ENCODE measurements at places on chromosomes 4 and X. TPM values are rescaled to one million over a fixed set of nuclear protein-coding genes. Genes with fewer than 3 reads are reported as not detected.

- no peaks in the 10 kb centered on the region for H3K4me1 ChIP-seq
- peaks cover 2% of the 10 kb centered on the region for H3K27me3 ChIP-seq
- H3K4me3 ChIP-seq: no peak overlapping the region
- no peak overlapping the region for H3K27ac ChIP-seq
These were observed 508.8 kb downstream of the C4orf33 start for GRCh38 chr4:129604632-129605255.

- H3K4me1 ChIP-seq: no peaks in the 10 kb centered on the region
- no peaks in the 10 kb centered on the region for H3K27me3 ChIP-seq
- H3K4me3 ChIP-seq: no peak overlapping the region
These were observed 242.4 kb downstream of the ARHGAP24 start for GRCh38 chr4:85717351-85717750.

GRCh38 chrX:37420185-37420584, 71.0 kb downstream of the PRRG1 start:
- no peaks in the 10 kb centered on the region for H3K4me1 ChIP-seq
- peaks cover 2% of the 10 kb centered on the region for H3K27me3 ChIP-seq
- H3K4me3 ChIP-seq: no peak overlapping the region

- no peak overlapping the region for H3K4me3 ChIP-seq
- H3K36me3 ChIP-seq: no peaks in the 10 kb centered on the region
- no peak for DNase-seq
These were observed 105.4 kb downstream of the SYNPO2 start for GRCh38 chr4:118994030-118994429.

DNA sequence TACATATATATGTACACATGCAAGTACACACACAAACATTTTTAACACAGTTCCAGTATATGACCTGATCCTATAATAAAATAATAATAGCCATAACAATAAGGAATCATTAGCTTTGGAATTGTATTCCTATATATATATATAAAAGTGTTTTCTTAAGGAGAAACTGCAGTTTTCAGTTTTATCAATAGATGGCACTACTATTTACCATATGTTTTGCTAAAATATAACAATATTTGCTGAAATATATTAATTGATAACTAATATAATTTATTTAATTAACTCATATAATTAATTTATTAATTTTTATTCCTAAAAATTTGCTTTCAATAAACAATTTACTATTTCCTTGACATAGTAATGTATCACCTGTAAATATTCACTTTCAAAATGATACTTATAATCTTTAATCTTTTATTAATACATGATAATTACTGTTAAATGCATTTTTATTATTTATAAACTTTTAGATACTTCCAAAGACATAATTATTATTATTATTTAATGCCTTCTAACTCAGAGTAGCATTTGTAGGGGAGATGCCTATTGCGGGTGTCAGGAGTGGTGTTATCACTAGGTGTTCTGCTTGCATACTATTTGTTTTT, 599.5 kb downstream of the FSTL5 start:
- no peaks in the 10 kb centered on the region for H3K27me3 ChIP-seq
- H3K4me1 ChIP-seq: no peaks in the 10 kb centered on the region
- no peak for DNase-seq
- no peak overlapping the region for H3K27ac ChIP-seq
- H3K4me3 ChIP-seq: no peak overlapping the region

DNA sequence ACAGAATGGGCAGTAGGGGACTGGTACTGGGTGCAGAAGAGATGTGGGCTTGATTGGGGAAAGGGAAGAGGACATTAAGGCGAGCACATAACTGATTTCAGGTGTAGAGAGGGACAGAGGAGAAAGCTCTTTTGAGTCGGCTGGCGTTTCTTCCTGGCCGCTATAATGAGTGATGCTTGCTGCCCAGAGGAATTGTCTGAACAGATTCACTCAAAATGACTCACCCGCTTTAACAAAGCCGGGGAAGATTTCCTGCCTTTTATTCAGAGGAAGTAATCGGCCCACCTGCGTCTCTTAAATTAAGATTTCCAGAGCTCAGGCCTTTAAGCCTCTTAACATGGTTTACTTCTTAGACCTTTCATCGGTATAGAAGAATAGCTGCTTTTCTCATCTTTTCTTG, 102.1 kb upstream of the AP1S2 start:
- H3K36me3 ChIP-seq: no peaks in the 10 kb centered on the region
- no peaks in the 10 kb centered on the region for H3K27me3 ChIP-seq
- DNase-seq: no peak
- no peak overlapping the region for H3K4me3 ChIP-seq

GRCh38 chr4:176837169-176837895, 44.6 kb upstream of the VEGFC start:
- H3K27ac ChIP-seq: no peak overlapping the region
- no peaks in the 10 kb centered on the region for H3K36me3 ChIP-seq
- no peak for DNase-seq

DNA sequence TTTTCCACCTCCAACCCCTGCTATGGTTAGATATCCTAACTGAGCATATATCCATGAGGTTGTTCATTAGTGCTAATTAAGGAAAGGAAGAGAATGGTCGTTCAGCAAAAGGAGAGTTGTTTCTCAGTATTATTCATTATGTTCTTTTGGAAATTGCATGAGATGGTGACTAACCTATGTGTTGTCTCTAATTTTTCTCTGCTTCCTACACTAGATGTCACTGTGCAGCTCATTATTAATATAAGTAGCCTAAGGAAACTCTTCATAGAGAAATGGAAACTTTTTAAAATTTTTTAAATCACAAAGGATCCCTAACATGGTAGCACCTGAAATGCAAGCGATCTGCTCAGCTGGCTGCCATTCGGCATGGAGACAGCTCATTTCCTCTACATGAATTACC, 67.7 kb upstream of the FAM9A start:
- H3K27me3 ChIP-seq: peaks cover 4% of the 10 kb centered on the region
- no peak for DNase-seq
- no peaks in the 10 kb centered on the region for H3K36me3 ChIP-seq
- no peak overlapping the region for H3K27ac ChIP-seq
- no peak overlapping the region for H3K4me3 ChIP-seq

DNA sequence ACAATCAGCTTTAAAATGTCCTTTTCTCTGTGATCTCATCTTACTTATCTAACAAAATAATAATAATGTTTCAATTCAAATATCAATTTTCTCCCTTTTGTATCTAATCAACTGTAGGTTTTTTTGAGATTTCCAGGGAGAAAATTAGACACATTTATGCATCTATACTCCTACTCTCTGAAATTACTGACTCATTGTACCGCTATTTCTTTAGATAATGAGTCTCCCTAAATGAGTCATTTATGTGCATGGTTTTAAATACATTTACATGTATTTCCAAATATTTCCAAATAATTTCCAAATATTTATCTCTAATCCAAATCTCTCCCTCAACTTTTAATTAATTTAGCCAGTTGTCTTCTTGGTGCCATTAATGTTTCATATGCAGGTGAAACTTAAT, 621.0 kb downstream of the TECRL start:
- H3K4me3 ChIP-seq: no peak overlapping the region
- DNase-seq: no peak
- peaks cover 1% of the 10 kb centered on the region for H3K27me3 ChIP-seq
- H3K27ac ChIP-seq: no peak overlapping the region
- no peaks in the 10 kb centered on the region for H3K4me1 ChIP-seq

DNA sequence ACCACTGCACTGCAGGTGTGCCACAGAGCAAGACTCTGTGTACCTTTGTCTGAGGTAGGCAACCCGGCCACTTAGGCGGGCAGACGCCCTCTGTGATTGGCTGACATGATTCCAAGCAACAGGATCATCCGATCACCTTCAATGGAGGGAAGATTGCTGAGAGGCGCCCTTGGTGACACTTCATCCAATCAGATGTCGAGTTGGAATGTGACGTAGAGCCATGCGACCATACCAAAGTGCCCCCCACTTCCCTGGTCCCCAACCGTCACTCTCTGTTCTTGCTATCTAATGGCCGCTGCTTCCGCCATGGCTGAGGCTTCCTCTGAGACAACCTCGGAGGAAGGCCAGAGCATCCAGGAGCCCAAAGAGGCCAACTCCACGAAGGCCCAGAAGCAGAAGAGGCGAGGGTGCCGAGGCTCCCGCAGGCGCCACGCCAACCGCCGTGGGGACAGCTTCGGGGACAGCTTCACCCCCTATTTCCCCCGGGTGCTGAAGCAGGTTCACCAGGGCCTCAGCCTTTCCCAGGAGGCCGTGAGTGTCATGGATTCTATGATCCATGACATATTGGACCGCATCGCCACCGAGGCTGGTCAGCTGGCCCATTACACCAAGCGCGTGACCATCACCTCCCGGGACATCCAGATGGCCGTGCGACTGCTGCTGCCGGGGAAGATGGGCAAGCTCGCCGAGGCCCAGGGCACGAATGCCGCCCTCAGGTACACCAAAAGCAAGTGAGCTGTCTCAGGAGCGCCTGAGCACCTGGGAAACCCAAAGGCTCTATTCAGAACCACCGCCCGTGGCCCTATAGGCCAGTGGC, at the start of gene H2BW2:
H2BW2 (plus strand) TSS at position 268 of the 817 bp plus-strand sequence; CDS start at position 307, 39 bp downstream.
- no peaks in the 10 kb centered on the region for H3K27me3 ChIP-seq
- DNase-seq: no peak
- H3K4me3 ChIP-seq: no peak within 1 kb of the TSS
- no peaks in the 10 kb centered on the region for H3K36me3 ChIP-seq

GRCh38 chrX:2817036-2817435, 11.7 kb upstream of the GYG2 start:
- DNase-seq: no peak
- peaks cover 2% of the 10 kb centered on the region for H3K36me3 ChIP-seq
- no peak overlapping the region for H3K4me3 ChIP-seq

- H3K27ac ChIP-seq: no peak overlapping the region
- H3K4me3 ChIP-seq: no peak overlapping the region
- no peaks in the 10 kb centered on the region for H3K4me1 ChIP-seq
- no peaks in the 10 kb centered on the region for H3K36me3 ChIP-seq
- no peak for DNase-seq
These were observed 100.7 kb downstream of the NSUN7 start for GRCh38 chr4:40850496-40850895.

- no peaks in the 10 kb centered on the region for H3K27me3 ChIP-seq
- H3K4me3 ChIP-seq: no peak overlapping the region
- H3K27ac ChIP-seq: no peak overlapping the region
- no peaks in the 10 kb centered on the region for H3K36me3 ChIP-seq
- no peak for DNase-seq
- H3K4me1 ChIP-seq: no peaks in the 10 kb centered on the region
These were observed 200.4 kb downstream of the ADGRL3 start for GRCh38 chr4:61400439-61401038.

GRCh38 chr4:15021946-15022345, 19.7 kb downstream of the CPEB2 start:
- peaks cover 42% of the 10 kb centered on the region for H3K4me1 ChIP-seq
- H3K27me3 ChIP-seq: no peaks in the 10 kb centered on the region
- no peak for DNase-seq
- no peak overlapping the region for H3K27ac ChIP-seq
- peaks cover 46% of the 10 kb centered on the region for H3K36me3 ChIP-seq

- H3K27ac ChIP-seq: no peak overlapping the region
- H3K4me3 ChIP-seq: no peak overlapping the region
- no peaks in the 10 kb centered on the region for H3K27me3 ChIP-seq
- no peaks in the 10 kb centered on the region for H3K36me3 ChIP-seq
These were observed 52.1 kb downstream of the PWWP3B start for GRCh38 chrX:106220177-106220576.

- DNase-seq: no peak
- no peaks in the 10 kb centered on the region for H3K27me3 ChIP-seq
- no peaks in the 10 kb centered on the region for H3K4me1 ChIP-seq
- H3K27ac ChIP-seq: no peak overlapping the region
- no peaks in the 10 kb centered on the region for H3K36me3 ChIP-seq
- H3K4me3 ChIP-seq: no peak overlapping the region
These were observed 97.8 kb upstream of the ANK2 start for GRCh38 chr4:112951362-112952312.

GRCh38 chr4:73387552-73387951, 16.5 kb upstream of the ALB start:
- H3K4me3 ChIP-seq: no peak overlapping the region
- no peaks in the 10 kb centered on the region for H3K27me3 ChIP-seq
- no peaks in the 10 kb centered on the region for H3K36me3 ChIP-seq
- no peak for DNase-seq
- no peak overlapping the region for H3K27ac ChIP-seq
- H3K4me1 ChIP-seq: no peaks in the 10 kb centered on the region

DNA sequence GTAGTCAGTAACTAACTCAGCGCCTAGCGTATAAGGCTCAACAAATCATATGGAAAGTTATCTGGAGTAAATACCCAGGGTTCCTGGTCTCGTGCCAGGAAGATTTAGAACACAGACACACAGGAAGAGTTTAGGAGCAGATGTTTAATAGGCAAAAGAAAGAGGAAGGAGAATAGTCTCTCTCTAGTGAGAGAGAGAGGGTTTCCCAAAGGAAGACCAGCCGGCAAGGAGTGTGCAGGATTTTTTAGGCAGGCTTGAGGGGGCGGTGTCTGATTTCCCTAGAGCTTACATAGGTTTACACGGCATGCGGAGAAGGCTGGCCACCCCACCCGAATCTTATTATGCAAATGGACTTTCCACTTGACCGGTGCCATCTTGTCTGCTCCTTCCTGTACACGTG, 284.0 kb upstream of the FRG1 start:
- no peaks in the 10 kb centered on the region for H3K27me3 ChIP-seq
- H3K4me1 ChIP-seq: no peaks in the 10 kb centered on the region
- H3K36me3 ChIP-seq: no peaks in the 10 kb centered on the region
- DNase-seq: no peak
- H3K27ac ChIP-seq: no peak overlapping the region

DNA sequence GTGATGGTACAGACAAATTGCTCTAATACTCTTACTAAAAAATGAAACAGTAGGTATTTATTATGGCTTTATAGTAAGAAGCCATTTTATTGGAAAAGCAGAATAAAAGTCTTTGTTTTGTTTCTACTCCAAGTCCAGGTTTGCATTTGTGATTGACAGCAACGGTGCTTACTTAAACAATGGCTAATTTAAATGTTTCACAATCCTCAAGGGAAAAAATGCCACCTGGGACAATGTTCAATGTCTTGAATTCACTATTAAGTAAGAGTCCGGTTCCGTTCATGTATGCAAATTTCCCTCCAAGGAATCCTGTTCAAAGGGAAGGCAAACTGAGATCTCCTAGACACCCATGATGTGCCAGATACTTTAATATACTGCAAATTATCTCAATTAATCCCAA, 123.6 kb downstream of the RBM47 start:
- peaks cover 10% of the 10 kb centered on the region for H3K36me3 ChIP-seq
- H3K27ac ChIP-seq: no peak overlapping the region
- H3K4me3 ChIP-seq: no peak overlapping the region
- H3K4me1 ChIP-seq: peaks cover 22% of the 10 kb centered on the region
- H3K27me3 ChIP-seq: no peaks in the 10 kb centered on the region
- DNase-seq: no peak

The MSANTD1 gene
- 1.2 TPM for total RNA-seq

The ART3 gene
- 0.47 TPM for total RNA-seq

The C4orf33 gene
- 7.2 TPM for total RNA-seq

The EPHA5 gene
- total RNA-seq: not detected

The F8A3 gene
- total RNA-seq: 27.1 TPM

The STK26 gene
- 57.1 TPM for total RNA-seq

The FABP2 gene
- total RNA-seq: not detected

The HSFX4 gene
- not detected for total RNA-seq

The VCX3B gene
- not detected for total RNA-seq

The KCND1 gene
- total RNA-seq: 3.3 TPM

The CORIN gene
- total RNA-seq: not detected

Data from activated T-helper 1 cell treated with anti-CD3 and anti-CD28 coated beads, Interleukin-12 subunit alpha, Interleukin-12 subunit beta, Interleukin-2, Interleukin-4 antibody, amounts not matched to agents 30 ng/mL and 10 ng/mL and 1 ng/mL, durations not matched to agents 14 hours and 24 hours and 36 hours (primary cell).